ENCODE measurements at places on chromosomes 2 and 18.
A peak's percentile ranks its signal among the peaks of the same experiment; 100 is the strongest.

DNA sequence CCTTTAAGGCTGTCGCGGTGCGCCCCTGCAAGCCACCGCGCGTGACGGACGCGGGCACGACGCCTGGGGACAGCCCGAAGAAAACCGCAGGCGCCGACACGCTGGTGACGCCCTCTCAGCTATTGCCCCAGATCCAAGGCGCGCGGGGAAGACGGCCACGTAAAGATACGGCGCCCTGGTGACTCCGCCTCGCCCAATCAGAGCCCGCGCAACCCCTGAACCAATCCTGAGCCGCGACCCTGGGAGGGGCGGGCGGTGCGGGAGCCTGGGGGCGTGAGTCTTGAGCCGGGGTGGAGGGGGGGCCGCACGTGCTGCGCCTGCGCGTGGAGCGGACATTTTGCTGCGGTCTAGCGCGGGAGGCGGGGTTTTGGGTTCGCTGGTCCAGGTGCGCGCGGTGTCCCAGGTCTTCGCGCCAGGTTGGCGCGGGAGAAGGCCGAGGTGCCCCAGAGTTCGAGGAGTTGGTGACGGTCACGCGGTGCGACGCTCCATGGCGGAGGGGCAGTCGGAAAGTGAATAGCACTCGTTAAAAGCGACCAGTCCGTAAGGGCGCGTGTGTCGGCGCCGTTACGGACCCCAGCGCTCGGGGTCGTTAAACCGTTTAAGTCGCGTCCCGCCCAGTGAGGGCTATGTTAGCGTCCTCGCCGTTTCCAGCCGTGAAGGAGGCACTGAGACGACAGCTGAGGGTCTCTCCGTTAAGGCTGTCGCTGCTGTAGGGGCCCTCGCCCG, 15.9 kb downstream of the NMUR1 start:
- peak; percentile 99 for DNase-seq

GRCh38 chr2:25409468-25409867, 67.7 kb upstream of the DNMT3A start:
- no peak for DNase-seq

DNA sequence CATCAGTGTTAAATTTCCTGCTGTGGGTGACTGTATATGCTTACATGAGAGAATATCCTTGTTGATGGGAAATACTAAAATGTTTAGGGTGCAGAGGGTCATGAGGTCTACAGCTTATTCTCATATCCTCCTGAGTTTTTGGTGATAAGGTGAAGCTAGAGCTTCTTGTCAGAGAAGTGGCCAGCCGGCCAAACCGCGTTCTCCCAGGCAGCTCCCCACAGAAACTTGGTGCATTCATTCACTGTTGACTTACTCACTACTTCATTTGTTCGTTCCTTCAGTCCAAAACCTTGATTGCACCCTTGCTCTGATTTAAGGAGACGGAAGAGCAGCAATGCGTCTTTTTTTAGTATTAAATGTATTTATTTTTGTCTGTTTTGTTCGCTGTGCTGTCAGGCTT, 8.7 kb downstream of the SNED1 start:
- no peak for DNase-seq

GRCh38 chr2:9627310-9627709, 3.5 kb downstream of the YWHAQ start:
- no peak for DNase-seq

DNA sequence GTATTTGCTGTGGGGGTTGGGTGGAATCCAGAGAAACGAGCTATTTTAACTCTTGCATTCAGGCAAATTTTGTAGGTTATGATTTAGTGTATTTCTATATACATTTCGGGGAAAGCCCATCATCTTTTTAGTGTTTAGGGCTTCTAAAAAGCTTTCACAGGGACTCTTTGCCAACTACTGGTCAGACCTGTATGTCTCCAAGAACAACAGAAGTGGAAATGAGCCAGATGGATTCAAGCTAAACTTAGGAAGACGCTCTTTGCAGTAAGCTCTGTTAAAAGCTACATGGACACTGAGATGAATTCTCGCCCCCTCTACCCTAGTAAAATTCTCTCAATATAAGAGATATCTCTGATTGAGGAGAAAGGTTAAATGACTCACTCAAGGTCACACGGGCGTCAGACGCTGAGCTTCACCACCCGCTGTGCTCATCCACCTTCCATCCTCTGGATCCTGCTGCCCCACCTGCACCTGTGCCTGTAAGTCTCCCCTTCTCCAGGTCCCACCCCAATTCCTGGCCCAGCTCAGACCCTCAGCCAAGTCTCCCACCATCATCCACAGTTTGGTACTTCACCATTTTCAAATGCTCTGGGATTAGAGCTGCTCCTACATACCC, 85.6 kb downstream of the MARCHF4 start:
- DNase-seq = no peak

Measured in activated naive CD8-positive, alpha-beta T cell treated with anti-CD3 and anti-CD28 coated beads for 36 hours (primary cell).